Liver (tissue), 10 donors: ENCODE measurements at places on chromosomes 5 and 9.

DNA sequence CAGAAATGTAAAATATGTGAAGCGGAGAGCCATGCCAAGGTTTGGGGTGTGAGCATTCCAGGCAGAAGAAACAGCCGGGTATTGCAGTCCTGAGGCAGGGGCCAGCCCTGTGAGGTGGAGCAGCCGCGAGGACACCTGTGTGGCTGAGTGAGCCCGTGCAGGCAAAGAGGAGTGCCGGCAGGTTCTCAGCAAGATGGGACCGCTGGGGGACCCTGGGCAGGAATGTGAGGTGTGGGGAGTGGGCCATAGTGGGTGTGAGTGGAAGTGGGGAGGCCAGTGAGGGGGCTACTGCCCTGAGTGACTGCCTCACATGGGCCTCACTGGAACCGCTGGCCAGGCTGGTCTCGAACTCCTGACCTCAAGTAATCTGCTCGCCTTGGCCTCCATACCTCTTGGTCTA, 8.1 kb upstream of the PRR7 start:
- no peak for DNase-seq

DNA sequence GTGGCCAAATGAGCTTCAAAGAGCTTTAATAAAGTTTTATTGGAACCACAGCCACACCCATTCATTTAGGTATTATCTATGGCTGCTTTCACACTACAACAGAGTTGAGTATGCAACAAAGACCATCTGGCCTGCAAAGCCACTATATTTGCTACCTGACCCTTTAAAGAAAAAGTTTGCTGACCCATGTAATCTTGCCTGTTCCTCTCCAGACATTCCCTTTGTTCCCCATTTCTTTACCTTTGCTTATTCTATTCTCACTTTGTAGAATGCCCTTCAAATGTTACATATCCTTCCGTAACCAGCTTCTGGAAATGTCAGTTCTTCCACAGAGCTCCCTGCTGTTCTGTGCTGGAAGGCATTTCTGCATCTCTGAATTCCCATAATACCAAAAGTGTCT, 320.2 kb downstream of the TLE1 start:
- no peak for DNase-seq

DNA sequence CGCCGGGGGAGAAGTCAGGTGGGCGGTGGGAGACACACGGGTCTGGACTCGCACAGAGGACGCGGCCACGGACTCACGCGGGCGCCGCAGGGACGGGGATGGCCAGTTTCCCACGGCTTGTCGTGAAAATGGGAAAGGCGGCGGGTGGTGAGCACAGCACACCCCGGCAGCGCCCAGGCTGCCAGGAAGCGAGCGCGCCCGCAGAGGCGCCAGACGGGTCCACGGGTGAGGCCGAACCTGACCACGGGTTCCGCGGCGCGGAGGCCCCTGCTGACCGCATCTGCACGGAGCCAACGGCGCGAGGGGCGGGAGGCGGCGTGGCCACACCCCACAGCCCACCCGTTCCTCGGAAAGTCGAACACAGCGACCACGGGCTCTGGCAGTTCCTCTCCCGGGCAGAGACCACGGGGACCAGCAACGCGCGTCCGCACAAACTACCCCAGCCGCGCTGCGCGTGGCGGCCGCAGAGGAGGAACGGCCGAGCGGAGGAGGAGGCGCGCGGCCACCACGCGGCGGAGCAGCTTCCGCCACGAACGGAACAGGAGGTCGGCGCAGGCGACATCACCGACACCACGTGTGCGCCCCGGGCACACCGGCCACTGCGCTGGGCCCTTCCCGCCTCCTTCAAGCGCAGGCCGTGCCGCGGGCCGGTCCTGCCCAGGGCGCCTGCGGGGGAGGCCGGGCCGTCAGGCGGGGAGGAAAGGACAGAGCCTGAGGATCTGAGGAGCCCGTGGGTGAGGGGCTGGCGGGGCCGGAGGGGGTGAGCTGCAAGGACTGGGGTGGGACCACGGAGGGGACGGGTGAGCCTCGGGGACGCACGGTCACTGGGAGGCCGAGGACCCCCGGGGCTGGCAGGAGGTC, 5.6 kb downstream of the EXD3 start:
- no peak for DNase-seq

DNA sequence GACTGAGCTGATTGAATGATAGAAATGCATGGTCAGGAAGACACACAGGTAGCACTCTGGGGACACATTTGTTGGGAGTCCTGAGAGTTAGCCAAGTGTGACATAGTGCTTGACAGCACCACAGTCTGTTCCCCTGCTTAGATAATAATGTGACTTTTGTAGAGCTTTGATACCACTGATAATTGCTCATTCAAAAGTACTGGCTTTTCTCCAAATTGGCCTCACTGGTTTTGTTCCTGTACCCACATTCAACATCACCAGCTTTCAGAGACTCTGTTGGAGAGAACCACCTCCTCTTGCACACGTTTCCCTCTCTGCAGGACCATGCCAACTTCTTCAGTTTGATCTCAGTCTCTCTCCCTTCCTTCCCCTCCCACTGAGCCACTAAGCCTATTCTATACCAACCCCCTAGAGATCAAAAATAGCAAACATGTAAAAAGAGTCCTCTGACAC, 52.5 kb upstream of the IL7R start:
- DNase-seq: no peak

DNA sequence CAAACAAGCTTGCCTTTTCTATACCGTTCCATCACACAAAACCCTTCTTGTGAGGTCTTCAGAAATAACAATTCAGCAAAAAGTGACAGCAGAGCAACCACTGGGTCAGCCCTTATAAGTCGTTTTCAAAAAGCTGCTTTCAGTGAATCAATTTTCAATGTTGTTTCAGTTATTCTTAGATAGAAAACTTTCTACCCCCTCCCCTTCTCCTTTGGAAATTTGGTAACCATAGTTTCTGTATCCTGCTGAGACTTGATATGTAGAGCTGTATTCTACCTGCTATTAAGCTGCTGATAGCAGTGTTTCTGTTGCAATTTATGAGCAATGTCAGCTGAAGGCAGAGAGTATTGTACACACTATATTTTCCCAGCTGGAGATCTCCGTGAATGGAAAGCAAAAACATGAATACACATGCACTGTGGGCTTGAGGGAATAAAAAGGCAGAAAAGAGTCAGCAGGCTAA, 75.7 kb downstream of the ZNF608 start:
- DNase-seq: no peak

DNA sequence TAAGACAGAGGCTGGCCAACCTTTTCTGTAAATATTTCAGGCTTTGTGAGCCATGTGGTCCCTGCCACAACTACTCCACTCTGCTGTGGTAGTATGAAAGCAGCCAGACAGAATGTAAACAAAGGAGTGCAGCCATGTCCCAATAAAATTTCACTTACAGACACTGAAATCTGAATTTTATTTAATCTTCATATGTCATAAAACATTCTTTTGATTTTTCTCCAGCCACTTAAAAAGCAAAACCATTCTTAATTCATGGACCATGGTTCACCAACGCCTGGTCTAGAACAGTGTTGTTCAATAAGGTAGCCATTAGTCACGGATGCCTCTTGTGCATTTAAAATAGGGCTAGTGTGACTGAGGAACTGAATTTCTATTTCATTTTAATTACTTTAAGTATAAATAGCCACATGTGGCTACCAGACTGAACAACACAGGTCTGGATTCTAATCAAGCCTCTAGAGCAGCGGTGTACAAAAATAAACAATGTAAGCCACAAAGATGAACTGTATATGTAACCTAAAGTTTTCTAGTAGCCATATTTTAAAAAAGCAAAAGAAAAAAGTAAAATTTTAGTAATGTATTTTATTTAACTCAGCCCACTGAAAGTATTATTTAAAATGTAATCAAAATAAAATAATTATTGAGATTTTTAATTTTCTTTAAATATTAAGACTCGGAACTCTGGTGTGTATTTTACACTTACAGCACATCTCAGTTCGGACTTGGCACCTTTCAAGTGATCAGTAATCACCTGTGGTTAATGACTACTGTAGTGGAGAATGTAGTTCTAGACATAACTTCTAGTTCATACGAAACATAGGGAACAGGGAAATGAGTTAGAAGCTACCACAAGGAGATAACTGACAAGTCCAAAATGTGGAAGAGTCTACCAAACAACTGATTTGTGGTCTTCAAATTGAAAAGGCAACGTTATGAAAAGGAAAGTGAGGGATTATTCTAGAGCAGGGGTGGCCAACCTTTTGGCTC, 14.3 kb downstream of the GEMIN5 start:
- DNase-seq: no peak

DNA sequence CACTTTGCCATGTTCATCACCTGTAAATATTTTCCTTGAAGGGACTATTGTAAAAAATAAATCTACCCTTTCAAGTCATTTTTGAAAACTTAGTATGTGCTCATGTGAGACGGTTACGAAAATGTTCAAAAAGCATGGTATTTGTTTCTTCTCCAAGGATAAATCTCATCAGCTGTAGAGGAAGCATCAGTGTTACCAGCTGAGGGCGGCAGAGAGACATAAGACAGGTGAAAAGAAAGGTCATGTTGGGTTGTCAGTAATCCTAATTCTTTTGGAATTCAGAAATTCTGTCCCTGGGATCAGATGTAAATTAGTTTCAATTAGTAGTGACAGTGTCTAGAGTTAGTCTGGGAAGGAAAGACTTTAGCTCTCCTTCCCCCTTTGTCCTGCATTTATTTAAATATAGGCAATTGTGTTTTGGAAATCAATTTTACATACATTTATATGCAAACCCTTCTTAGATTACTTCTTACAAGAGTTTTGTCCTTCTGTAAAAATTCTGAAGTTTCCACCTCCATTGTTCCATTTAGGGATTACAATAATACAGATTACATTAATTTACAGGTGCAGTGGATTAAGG, 791.9 kb upstream of the CDH6 start:
- peak; percentile 45 for DNase-seq

DNA sequence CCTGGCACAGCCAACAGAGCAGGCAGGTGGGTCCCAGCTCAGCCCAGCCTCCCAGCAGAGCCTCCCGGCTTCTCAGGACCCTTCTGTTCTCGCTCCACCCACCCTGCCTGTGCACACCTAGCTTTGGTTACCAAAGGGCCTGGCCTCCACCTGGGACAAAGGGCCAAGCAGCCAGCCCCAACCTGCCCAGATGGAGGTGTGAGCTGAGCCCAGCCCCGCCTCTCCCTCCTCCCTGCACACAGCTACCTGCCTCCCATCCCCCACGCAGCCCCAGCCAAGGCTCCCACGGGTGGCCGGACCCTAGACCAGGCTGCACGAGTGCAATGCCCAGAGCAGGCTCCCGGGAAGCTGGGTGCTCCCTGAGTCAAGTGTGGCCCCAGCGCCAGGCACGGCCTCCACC, 5.6 kb downstream of the TPRN start:
- no peak for DNase-seq

DNA sequence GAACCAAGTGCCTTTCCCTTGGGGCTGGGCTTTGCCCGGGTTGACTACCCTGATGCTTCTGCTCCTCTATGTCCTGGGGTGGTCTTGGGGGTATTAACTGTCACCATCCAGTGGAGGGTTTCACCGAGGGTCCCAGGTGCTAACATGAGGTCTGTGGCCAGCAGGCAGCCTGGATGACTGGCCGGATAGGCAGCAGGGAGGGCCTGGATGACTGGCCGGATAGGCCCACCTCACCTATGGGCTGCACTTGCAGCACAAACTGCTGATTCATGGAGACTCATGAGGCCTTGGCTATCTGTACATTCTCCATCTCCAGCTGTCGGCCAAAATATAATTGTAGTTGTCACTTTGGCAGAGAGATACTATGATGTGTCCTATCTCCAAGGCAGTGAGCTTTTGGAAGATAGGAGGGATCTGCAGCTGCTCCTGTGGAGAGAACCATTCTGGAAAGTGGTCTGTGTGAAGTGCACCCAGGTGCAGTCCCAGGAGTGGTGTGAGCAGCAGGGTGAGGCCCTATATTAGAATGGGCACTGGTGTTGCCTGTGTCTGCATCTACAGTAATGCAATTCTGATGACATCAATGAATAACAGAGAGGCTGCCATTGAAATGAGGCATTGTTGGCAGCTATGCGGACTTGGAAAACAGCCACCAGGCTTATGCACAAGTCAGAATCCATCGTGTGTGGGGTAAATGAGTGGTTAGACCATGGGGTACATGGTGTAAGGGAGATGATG, 26.3 kb upstream of the CDKN2AIPNL start:
- no peak for DNase-seq

DNA sequence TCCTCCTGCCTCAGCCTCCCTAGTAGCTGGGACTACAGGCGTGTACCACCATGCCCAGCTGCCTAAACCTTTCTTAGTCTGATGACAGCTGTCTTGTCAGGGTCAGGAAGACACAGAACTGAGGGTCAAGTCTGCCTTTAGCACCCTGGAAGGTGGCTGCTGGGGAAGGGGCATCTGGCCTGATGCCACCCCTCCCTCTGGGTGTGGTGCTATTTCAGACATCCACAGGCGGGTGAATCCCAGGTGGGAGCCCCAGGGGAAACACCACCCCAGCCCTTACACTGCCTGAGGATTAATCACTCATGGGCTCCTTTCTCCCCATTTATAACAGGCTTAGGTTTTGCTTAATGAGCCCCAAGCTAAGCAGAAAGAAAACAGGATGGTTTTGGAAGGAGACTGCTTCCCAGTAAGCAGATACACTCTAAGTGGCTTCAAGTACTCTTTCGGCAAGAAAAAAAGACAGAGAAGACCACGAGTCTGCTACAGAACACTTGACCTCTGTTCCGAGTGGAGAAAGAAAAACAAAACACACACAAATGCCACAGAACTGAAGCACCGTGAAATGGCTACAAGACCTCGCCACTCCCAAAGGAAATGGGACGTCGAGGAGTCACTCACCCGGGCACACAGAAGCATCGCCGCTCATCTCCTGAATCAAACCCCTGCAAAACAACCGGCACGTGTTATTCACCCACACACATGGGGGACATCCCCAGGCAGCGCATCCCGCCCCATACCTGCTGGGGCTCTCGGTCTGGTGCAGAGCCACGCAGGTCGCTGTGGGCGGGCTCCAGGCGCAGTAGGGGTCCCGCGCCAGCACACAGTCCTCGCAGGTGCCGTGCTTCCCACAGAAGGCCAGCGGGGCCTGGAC, 62.4 kb downstream of the SECISBP2 start:
- no peak for DNase-seq

DNA sequence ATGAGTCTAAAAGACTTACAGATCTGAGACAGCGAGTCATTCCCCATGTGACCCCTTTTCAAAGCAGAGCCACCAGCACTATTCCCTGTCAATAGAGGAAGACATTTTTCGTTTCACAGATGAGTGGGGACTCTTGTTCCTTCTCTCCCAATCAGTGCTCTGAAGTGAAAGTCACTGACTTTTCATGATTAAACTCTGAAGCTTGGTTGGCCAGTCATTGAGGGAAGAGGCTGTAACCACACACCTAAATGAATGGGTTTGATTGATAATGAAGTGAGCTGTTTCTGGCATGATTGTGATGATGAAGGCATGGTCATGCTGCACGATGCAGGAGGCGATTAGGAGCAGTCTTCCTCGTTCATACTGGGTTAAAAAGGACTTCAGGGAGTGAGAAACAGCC, 171.9 kb downstream of the ZNF462 start:
- no peak for DNase-seq

DNA sequence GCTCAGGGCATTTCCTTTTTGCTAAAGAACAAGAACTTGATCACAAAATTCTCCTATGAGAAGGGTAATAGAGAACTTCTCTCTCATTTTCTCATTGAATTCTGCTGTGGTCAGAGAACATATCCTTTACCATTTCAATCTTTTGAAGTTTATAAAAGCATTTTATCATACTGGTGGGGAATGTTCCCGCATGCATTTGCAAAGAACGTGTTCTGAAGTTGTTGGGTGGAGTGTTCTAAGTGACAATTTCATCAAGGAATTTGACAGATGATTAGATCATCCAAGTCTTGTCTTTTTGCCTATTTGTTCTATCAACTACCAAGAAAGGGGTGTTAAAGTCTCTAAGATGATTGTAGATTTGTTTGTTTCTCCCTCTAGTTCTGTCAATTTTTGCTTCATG, 163.4 kb upstream of the FREM1 start:
- DNase-seq: no peak
